ENCODE measurements at places on chromosomes 12 and 14. TPM values are rescaled to one million over a fixed set of nuclear protein-coding genes. Genes with fewer than 3 reads are reported as not detected.

- no peak for DNase-seq
Observed at GRCh38 chr12:46872135-46872534, 46.3 kb upstream of the SLC38A4 start.

DNA sequence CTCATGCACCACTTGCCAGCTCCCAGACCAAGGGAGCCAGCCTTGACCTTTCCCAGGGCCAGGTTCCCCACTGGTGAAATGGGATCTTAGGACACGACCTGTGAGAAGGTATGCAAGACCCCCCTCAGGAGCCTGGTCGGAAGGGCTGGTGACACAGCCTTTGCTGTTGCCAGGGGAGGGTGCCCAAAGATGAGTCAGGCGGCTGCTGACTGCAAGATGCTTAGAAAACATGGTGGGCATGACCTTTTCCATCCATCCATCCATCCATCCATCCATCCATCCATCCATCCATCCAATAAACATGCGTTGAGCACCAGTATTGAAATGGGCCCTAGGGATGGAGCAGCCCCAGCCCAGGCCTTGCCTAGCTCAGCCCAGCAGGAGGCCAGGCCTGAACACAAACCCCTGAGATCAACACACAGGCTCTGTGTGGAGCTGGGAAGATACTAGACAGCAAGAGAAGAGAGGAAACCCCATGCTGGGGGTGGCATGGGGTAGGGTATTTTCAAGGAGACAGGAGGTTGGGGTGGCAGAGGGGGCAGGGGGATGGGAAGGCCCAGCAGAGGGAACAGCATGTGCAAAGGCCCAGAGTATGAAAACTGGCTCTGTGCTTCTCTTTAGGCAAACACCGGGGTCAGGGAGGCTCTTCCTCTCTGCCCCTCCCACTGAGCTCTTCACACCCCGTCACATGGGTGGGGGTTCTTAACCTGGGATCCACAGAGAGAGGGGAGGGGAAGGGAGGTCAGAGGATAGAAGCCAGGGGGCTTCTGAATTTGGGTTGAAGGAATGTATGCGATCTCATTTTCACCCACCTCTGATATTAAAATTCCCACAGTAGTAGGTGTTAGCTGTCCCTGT is 26.2 kb upstream of the YY1 start:
- DNase-seq: no peak

DNA sequence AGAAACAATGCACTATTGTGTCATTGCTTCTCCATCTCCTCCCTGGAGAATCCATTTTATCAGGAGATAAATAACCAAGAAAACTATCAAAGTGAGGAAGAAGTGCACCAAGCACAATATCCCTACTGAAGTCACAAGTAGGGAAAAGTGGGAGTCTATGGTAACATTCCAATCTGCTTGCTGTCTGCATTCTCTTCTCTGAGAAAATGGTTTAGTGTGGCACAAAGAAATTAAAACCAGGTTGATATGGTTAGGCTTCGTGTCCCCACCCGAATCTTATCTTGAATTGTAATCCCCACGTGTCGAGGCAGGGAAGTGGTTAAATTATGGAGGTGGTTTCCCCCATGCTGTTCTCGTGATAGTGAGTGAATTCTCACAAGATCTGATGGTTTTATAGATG is 209.7 kb downstream of the PRKD1 start:
- no peak for DNase-seq

DNA sequence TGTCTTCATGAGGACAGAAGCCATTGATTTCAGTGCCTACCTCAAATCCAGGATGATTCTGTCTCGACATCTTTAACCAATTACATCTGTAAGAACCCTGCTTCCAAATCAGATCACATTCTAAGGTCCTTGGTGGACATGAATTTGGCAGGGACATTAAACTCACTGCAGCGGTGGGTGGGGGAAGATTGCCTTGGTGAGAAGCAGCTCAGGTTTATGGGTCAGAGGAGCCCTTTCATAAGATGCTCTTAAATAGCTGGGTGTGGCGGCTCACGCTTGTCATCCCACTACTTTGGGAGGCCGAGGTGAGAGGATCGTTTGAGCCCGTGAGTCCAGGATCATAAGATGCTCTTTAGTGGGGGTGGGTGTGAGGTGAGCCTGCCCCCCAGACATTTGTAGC is 42.9 kb downstream of the ELK3 start:
- no peak for DNase-seq

- peak; percentile 60 for DNase-seq
Observed at GRCh38 chr12:105025890-105026289, 39.8 kb downstream of the NOPCHAP1 start.

DNA sequence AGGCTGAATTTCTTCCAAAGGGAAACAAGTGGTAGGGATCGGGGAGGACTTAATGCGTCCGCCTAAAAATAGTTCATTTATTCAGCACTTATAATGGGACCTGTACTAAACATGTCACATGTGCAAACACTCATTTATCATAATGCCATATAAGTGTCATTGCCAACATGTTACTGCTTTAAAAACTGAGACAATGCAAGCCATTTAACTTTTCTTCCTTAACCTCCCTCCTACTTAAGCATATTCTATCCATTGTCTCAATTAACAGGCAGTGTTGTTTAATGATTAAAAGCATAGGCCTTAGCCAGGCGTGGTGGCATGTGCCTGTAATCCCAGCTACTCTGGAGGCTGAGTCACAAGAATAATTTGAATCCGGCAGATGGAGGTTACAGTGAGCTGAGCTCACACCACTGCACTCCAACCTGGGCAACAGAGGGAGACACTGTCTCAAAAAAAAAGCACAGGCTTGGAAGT is 13.5 kb upstream of the SCFD1 start:
- DNase-seq: peak; percentile 51

DNA sequence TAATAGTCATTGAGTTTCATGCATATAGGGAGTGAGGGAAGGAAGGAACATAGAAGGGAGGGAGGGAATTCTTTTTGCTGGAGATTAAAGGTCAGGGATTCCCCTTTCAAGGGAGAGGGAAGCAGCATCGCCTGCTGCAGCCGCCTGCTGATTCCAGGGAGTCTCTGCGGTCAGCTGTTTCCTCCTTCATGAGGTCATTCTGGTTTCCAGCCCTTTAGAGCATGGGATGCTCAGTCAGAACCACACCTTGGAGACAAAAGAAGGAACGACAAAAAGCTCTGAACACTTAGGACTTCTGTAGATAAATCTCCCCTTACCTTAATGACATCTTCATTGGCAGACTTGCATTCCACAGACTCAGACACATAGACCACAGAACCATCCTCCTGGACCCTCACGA is 923.0 kb upstream of the TMEM132C start:
- no peak for DNase-seq

GRCh38 chr12:69658203-69658602 is 40.9 kb downstream of the BEST3 start:
- DNase-seq: no peak

DNA sequence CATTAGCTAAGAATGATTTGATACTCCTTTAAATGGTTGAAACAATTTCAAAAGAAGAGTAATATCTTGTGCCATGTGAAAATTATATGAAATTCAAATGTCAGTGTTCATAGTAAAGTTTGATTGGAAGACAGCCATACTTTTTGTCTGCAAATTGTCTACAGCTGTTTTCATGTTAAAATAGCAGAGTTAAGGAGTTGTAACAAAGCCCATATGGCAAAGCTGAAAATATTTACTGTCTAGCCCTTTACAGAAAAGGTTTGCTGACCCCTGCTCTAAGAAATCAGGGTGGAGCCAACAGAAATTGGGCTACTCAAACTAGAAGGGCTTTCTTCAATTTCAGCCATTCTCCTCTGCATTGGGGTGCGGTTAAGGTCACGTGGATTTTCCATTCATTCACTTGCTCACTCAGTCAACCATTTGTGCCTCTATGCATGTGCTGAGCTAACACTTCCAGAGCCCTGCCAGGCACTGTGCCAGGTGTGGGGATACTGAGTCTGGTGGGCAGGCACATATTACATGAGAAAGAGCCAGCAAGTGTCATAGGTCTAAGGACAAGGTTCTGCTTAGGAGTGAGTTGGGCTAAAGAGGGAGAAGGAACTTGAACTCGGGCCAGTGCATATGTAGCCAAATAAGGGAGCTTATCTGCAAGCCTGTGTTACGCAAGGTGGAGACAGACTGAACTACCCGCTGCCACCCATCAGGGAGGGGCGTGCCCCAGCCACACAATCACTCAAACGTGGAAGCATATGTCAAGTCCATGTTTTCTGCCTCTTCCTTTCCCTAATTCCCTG is 139.8 kb upstream of the NOS1 start:
- peak; percentile 84 for DNase-seq

- no peak for DNase-seq
Observed at GRCh38 chr12:69442894-69443293, 27.3 kb upstream of the FRS2 start.

GRCh38 chr12:15886372-15887042 is 4.3 kb downstream of the STRAP start:
- no peak for DNase-seq

DNA sequence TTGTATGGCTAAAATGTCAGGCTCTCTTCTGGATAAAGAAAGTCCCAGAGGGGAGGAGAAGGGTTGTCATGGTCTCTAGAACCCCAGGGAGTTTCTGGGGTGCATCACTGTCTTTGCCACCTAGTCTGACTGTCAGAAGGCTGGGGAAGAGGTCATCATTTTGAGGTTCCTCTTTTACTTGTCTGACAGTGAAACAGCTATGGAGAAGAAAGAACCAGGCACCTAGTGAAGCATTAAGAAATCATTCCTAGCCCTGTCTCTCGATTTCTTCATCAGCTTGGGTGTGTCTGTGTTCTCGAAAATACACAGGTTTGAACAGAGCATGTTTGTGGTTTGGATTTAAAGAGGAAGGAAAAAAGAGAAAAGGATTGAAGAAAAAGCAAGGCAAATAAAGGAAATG is 158.7 kb upstream of the LRIG3 start:
- no peak for DNase-seq

GRCh38 chr14:51546603-51547258 is 105.0 kb upstream of the FRMD6 start:
- no peak for DNase-seq

- DNase-seq: no peak
Observed at GRCh38 chr12:14400599-14400998, 35.1 kb downstream of the ATF7IP start.

- DNase-seq: no peak
Observed at GRCh38 chr14:25351269-25351668, 301.3 kb upstream of the STXBP6 start.

DNA sequence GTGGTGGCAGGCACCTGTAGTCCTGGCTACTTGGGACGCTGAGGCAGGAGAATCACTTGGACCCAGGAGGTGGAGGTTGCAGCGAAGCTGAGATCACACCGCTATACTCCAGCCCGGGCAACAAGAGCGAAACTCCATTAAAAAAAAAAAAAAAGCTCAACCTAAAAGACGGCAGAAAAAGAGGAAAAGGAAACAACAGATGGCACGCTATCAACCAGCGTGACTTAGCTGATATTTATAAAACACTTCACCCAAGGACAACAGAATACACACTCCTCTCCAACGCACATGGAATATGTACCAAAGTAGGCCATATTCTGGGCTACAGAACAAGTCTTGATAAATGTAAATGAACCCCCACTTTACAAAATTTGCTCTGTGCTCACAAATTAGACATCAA is 34.0 kb upstream of the CLMN start:
- DNase-seq: no peak

DNA sequence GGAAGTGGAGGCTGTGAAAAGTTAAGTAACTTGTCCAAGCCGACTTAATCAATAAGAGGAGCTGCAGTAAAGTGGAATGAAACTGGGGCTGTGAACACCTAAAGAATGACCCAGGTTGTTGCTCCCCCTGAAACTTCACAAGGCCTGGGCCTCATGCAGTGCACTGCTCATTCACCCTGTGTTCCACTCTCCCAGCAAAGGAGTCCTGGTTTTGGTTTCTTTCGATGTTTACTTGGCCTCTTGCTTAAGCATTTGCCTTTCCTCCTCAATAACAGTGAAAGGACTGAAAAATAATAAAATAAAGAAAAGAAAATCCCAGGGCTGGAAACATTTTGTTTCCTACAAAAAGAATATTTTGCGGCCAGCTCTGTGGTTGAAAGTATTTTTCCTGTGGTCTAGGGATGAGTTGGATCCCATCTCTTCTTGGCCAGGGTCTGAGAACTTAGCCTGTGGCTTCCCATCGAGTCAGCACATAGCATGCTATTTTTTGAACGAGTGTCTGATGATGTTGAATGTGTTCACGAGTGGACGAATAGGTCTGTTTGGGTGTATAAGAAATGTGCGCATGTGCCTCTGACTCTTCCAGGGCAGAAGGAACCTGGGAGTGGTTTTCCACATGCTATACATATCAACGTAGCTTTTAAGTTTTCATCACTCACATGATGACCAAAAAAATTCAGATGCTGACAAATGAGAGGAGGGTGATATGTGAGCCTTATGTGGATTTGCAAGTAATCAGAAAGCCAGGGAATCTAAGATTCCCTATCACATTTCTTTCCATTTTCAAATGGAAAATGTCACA is 349.8 kb downstream of the ZFP36L1 start:
- no peak for DNase-seq

GRCh38 chr14:99132821-99133635 is 139.0 kb downstream of the BCL11B start:
- DNase-seq: peak; percentile 15

DNA sequence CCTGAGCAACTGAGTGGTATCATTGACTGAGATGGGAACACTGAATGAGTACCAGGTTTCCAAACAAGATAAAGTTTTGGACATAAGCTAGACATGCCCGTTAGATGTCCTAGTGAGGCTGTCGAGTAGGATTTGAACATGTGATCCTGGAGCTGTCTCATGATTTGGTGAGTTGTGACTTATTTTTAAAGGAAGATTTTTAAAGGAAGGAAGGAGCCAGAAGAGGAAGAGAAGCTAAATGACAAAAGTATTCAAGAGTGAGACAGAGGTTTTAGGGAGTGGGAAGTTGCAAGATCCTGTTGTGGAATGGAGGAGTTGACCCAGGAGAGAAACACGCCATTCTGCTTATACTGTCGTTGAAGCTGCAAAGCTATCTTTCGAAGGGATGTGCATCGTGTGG is 82.1 kb downstream of the SAMD4A start:
- DNase-seq: no peak

GRCh38 chr14:75123991-75124390 is 2.9 kb downstream of the NEK9 start:
- peak; percentile 53 for DNase-seq

- no peak for DNase-seq
Observed at GRCh38 chr12:38508246-38508645, 191.7 kb downstream of the ALG10B start.

- no peak for DNase-seq
Observed at GRCh38 chr14:99915305-99916090, 122.3 kb downstream of the EML1 start.

- DNase-seq: no peak
Observed at GRCh38 chr14:21054123-21054767, 3.4 kb upstream of the RNASE8 start.

The TAS2R13 gene
- not detected for polyA plus RNA-seq

The SYT1 gene
- 0.37 TPM for polyA plus RNA-seq

The MIPOL1 gene
- 2.2 TPM for polyA plus RNA-seq

The SERPINA10 gene
- polyA plus RNA-seq: not detected

The JPH4 gene
- polyA plus RNA-seq: 0.15 TPM

The PTPRR gene
- polyA plus RNA-seq: 2.2 TPM

The KLRK1 gene
- polyA plus RNA-seq: 2.0 TPM

The INHBC gene
- polyA plus RNA-seq: not detected

The SAMD15 gene
- 0.10 TPM for polyA plus RNA-seq

The GYS2 gene
- polyA plus RNA-seq: not detected

The KCNC2 gene
- not detected for polyA plus RNA-seq

The KRT8 gene
- 361 TPM for polyA plus RNA-seq

The HOXC12 gene
- not detected for polyA plus RNA-seq

The NR4A1 gene
- polyA plus RNA-seq: 41.3 TPM

The ZNF385A gene
- polyA plus RNA-seq: 35.1 TPM

The RAPGEF3 gene
- polyA plus RNA-seq: 22.9 TPM

The RBMS2 gene
- 4.2 TPM for polyA plus RNA-seq

The TMEM179 gene
- polyA plus RNA-seq: not detected

The MYF6 gene
- 2.1 TPM for polyA plus RNA-seq

The IL26 gene
- polyA plus RNA-seq: not detected

The LYZ gene
- 503 TPM for polyA plus RNA-seq

The PTGER2 gene
- polyA plus RNA-seq: 12.9 TPM

Measured in stomach (tissue), 19 donors.